SW480 (cell line): ENCODE measurements at places on chromosomes 6 and 20.

GRCh38 chr20:47418069-47418757, 61.7 kb upstream of the ZMYND8 start:
- no peak for DNase-seq

DNA sequence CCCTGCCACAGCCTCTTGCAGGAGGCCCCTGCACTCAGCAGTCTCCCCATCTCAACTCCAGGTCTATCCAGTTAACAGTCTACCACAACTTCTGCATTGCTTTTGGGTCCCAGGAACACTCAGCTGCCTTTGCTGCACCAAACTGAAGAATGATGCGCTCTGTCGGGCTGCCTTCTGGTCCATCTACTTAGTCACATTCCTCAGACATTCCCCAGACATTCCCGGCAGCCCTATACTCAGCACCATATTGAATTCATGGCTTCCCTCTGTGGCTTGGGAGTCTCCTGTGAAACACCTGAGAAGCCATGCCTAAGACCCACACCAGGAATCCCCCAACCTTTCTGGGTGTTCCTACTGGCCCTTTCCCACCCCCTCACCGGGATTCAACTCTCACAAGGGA, 99.6 kb upstream of the COL21A1 start:
- DNase-seq: no peak

DNA sequence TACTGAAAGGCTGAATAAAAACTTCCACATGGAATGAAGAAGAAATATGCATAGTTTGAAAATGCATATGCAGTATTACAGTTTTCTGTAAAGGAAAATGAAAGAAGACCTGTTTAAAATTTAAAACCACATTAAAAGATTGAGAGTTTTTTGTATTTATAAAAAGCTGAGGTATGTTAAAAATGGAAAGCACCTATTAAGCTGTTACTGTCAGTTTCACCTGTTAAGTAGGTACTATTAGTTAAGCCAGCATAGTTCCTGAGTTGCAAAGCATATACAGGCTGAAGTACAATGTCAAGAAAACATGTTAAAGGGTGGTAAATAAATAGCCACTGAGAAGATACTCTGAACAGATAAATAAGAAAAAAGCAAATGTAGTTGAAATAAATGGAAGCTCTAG, 69.9 kb downstream of the ATXN1 start:
- DNase-seq: no peak

DNA sequence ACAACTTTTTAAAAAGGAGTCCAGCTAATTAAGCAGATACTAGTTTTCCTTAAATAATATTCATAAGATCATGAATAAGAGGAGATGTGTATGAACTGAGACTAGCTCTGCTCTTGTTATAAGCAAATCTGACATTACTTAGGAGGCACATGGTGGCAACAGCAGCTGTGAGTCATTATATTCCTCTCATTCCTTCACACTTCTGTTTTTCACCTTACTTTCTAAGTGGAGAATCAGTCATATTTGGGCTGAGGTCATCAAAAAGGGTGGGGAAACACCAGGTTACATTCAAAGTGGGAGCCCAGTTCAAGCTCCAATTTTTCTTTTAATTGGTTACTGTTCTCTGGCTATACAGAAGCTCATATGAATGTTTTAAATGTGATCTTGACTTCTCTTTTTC, 6.0 kb upstream of the RIPPLY2 start:
- no peak for DNase-seq
